Stimulated activated CD8-positive, alpha-beta memory T cell treated with anti-CD3 and anti-CD28 coated beads, Interleukin-7, amount 100 ng/mL, for 1 hour (primary cell): ENCODE measurements at places on chromosomes 3 and 15.

GRCh38 chr15:35092846-35093245 lies 7.8 kb upstream of the NANOGP8 start:
- no peak for DNase-seq

- DNase-seq: no peak
These were observed 13.7 kb upstream of the COL8A1 start for GRCh38 chr3:99624496-99625236.

- no peak for DNase-seq
These were observed 426 bp upstream of the SUMF1 start for GRCh38 chr3:4467522-4467867.

DNA sequence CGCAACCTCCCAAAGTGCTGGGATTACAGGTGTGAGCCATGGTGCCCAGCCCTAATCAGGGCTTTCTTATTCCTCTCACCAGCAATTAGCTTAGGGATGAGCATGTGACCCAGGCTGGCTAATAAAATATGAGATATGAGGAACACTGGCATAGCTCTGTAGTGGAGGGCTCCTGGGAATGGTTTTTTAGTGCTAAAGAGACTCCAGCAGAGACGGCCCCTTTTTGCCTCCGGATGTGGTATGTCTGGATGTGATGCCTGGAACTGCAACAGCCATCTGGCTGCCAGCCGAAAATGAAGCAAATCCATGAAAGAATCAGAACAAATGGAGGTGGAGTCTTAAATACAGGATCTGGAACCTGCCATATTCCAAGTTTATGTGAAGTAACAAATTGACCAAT lies 69.1 kb upstream of the MAGI1 start:
- DNase-seq: no peak

DNA sequence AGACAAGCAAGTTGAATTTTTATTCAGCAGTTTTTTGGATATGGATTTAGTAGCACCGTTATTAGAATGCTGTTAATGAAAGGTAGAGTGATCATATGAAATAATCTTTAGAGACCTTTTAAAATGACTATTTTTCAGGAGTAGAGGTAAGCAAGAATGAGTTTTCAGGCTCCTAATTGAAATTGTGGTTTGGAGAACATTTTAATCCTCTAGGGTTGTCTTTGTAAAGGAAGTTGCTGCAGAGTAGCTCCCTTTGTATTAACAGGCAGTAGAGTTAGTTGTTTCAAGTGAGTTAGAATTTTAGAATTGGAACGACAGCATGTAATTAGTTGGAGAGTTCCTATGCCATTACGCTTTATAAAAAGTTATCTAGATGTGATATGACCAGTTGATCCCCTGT lies 27.2 kb upstream of the EDEM1 start:
- DNase-seq: no peak

- DNase-seq: no peak
These were observed 9.1 kb upstream of the NCKIPSD start for GRCh38 chr3:48694610-48695392.

DNA sequence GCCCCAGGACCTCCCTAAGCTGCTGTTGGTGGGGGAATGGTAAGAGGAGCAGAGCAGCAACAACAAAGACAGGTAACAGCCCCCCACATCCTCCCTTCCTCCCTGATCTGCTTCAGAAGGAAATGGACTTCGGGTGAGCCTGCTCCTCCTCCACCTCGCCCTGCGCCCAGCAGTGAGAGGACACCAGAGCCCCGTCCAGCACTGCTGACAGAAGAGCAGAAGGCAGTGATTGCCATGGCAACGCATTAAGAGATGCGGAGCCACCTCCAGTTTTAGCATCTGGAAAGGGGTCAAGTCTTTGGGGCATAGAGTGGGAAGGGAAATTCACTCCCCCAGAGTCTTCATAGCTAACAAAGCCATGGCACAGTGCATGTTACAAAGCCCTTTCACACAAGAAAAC lies 77.6 kb upstream of the HRH1 start:
- DNase-seq: no peak

GRCh38 chr15:67115586-67115969 lies 50.2 kb downstream of the SMAD3 start:
- no peak for DNase-seq

- DNase-seq: no peak
These were observed 102.3 kb downstream of the P2RY1 start for GRCh38 chr3:152937234-152937633.

DNA sequence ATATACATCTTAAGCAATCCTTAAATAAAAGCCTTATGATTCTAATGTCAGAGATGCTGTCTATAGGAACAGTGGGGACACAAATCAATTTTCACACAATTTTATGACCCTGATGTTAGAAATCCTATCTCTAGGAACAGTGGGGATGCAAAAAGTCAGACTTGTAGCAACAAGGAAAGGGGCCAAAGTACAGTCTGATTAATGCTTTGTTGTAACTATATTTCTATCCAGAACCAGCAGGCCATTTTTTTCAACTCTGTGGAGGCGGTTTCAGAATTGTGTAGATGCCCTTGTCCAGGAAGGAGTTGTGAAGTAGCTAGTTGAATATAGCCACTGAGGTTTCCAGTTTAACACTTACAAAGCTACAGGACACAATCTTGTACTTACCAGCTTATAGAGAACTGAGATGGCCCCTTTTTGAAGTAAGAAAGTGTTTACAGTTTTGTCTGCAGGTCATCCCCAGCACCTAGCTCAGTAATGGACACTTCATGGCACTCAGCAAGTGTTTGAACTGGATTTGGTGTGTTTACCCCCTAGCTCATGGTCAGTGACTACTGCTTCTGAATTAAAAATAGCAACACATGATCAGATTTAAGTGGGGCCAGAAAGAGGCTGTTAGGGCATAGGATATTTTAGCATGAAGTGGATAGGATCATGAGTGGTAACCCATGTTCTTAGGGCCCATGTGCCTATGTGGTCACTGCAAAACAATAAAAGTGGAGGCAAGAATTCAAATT lies 54.3 kb downstream of the RAB7A start:
- no peak for DNase-seq

- DNase-seq: no peak
These were observed 283.0 kb upstream of the VEPH1 start for GRCh38 chr3:157786211-157786610.

DNA sequence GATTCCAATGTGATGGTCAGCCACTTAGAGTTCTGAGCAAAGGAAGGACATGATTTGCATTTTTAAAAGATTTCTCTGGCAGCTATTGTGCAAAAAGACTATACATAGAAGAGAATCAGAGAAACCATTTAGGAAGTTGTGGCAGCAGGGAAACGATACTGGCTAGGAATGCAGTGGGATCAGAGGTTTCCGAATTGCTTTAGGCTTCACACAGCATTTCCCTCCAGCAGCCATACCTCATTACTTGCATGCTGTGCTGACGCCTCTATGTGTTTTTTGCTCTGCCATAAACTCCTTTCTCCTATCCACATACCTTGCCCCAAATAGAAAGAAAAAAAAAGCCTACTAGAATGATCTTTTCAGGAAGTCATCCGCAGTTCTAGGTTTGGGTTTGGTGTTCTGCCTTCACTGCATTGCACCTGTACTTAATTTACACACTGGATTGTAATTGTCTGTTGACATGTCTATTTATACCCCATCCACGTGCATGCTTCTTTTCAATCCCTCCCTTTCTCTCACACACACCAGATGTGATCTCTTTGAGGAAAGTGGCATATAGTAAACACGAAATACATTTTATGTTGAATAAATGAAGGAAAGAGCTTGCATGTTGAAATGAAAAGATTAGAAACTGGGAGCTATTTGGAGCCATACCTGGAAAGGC lies 860.3 kb upstream of the SEMA6D start:
- DNase-seq: no peak
